ENCODE measurements at places on chromosomes 16 and 17. TPM values are rescaled to one million over a fixed set of nuclear protein-coding genes. Genes with fewer than 3 reads are reported as not detected.
A peak's percentile ranks its signal among the peaks of the same experiment; 100 is the strongest.

Gene TAT
- total RNA-seq, result not detected

Gene DNAH2
- 8.0 TPM for total RNA-seq

Gene CA5A
- not detected for total RNA-seq

Gene DYNC1LI2
- 244 TPM for total RNA-seq

Gene HES7
- not detected for total RNA-seq

Gene SDR42E2
- total RNA-seq, result not detected

GRCh38 chr17:42675965-42676423 is 800 bp downstream of the PLEKHH3 start:
- H3K27me3 ChIP-seq, result no peaks in the 10 kb centered on the region
- peaks cover 26% of the 10 kb centered on the region for H3K36me3 ChIP-seq
- H3K4me1 ChIP-seq, result peaks cover 54% of the 10 kb centered on the region
- peak; percentile 82 for DNase-seq

GRCh38 chr17:48223945-48224344 is 116.4 kb downstream of the SNX11 start:
- no peak overlapping the region for H3K4me3 ChIP-seq
- no peak overlapping the region for H3K27ac ChIP-seq
- H3K4me1 ChIP-seq, result no peaks in the 10 kb centered on the region
- H3K27me3 ChIP-seq, result no peaks in the 10 kb centered on the region
- DNase-seq, result no peak

DNA sequence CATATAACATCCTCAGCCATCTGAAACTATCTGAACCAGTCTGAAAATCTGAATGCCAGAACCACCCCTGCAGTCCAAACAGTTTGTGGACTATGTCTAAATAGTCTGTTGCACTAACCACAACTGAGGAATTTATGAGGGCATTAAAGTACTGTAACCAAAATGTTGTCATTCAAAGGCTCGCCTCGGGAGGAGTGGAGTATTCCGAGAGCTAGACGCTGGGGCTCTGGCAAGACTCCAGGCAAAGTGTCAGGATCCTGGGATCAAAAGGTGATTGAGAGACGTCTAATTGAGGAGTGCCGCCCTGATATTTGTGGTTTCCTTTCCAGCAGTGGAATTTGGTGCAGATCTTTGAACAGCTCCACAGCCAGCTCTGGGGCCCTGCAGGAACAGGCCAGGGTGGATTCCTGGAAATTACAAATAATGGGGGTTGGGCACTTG is 142.9 kb upstream of the MYOCD start:
- DNase-seq, result peak; percentile 67
- no peaks in the 10 kb centered on the region for H3K27me3 ChIP-seq
- no peaks in the 10 kb centered on the region for H3K36me3 ChIP-seq
- peaks cover 8% of the 10 kb centered on the region for H3K4me1 ChIP-seq

DNA sequence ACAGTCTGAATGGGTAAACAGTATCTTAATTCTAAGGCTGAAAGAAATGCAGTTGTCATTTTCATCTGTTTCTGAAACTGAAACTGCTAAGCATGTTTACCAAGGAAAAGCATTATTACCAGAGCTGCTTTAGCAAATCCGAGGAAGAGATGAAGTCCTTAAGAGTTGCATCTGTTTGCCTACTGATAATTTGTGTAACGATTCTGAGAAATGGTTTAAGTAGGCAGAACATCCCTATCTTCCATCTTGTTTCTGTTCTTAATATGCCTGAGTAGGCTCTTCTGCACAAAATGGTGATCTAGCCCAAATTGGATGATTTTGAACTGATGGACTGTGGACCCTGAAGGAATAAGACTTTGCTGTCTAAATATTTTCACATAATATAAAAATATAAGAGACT is 34.9 kb downstream of the NUP93 start:
- H3K27ac ChIP-seq, result no peak overlapping the region
- no peak for DNase-seq
- H3K4me1 ChIP-seq, result peaks cover 8% of the 10 kb centered on the region
- H3K4me3 ChIP-seq, result no peak overlapping the region

- peaks cover 37% of the 10 kb centered on the region for H3K4me1 ChIP-seq
- DNase-seq, result no peak
Observed at GRCh38 chr16:53737552-53737951, 33.6 kb downstream of the FTO start.

DNA sequence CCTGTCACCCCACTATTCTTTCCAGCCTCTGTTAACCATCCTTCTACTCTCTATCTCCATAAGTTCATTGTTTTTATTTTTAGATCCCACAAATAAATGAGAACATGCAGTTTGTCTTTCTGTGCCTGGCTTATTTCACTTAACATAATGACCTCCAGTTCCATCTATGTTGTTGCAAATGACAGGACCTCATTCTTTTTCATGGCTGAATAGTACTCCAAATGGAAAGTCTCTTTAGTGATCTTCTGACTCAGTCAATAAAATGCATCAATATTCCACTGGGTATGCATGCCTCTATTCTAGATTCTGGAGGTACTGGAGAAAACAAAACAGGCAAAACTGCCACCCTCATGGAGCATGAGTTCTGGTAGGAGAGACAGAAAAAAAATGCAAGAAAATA is 459.0 kb downstream of the XYLT1 start:
- DNase-seq, result no peak
- H3K36me3 ChIP-seq, result no peaks in the 10 kb centered on the region
- no peaks in the 10 kb centered on the region for H3K27me3 ChIP-seq
- H3K4me1 ChIP-seq, result no peaks in the 10 kb centered on the region

- DNase-seq, result peak; percentile 65
- no peaks in the 10 kb centered on the region for H3K36me3 ChIP-seq
- H3K4me3 ChIP-seq, result peak overlapping the region; percentile 27
- peak overlapping the region; percentile 91 for H3K27ac ChIP-seq
Observed at GRCh38 chr17:78316867-78317789, 42.7 kb downstream of the SOCS3 start.

DNA sequence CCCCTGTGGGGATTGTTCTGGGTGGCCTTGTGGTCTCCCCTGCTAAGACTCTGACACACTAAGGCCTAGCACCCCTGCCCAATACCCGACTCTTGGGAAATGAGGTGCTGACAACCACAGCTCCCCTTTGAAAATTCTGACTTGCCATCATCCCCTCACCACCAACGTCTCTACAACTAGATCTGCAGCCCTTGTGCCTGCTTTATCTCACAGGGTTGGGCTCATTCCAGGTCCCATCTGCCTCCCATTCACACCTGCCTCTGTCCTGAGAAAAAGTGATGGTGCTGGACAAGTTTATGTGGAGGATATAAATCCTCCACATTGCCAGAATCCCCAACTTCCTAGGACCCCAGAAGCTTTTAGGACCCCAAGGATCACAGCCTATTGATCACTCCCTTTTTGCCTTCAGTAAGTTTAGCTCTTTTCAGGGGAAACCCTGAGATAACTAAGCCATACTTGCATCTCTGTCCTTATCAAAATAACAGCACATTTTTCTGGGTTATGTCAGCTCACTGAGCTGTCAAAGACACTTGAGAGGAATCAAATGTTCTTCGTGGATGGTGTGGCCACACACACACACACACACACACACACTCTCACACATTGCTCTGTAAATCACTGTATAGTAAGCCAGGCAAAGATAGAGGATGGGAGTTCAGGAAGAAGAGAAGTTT is 136.8 kb upstream of the CES5A start:
- H3K27me3 ChIP-seq, result no peaks in the 10 kb centered on the region
- H3K4me3 ChIP-seq, result no peak overlapping the region
- no peaks in the 10 kb centered on the region for H3K36me3 ChIP-seq
- H3K4me1 ChIP-seq, result no peaks in the 10 kb centered on the region

DNA sequence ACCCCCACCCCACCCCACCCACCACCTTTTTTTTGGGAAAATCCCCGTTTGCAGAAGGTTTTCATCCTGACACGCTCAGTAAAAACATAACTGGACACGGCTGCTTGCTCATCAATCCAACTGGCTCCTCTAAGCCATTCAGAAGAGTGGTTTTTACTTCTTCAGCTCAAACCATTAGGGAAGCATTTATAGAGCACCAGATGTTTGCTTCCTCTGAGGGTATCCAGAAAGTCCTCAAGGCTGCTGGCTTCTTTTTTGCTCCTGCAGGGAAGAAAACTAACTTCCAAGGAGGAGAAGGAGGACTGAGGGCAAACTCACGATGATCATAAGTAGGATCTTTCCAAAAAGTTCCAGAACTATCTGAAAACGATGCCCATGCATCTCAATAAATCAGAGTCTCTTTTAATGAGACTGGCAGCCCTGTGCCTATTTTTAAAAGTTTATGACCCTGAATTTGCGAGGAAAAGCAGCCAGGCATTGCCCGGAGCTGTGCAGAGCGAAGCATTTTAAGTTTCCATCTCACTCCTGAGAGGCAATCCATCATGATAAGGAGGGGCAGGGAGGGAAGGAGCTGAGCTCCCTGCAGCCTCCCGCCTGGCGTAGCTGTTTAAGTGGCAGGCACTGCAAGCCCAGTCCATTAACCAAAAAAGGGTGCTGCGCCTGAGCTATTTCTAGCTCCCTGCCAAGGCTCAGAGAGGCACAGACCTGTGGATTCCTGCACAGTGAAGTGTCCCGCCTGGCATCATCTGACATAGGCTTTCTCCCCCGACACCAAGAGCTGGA is 146.3 kb upstream of the FOXF1 start:
- H3K4me3 ChIP-seq, result no peak overlapping the region
- no peak for DNase-seq
- H3K36me3 ChIP-seq, result no peaks in the 10 kb centered on the region
- H3K27me3 ChIP-seq, result peaks cover 7% of the 10 kb centered on the region
- no peak overlapping the region for H3K27ac ChIP-seq
- no peaks in the 10 kb centered on the region for H3K4me1 ChIP-seq

DNA sequence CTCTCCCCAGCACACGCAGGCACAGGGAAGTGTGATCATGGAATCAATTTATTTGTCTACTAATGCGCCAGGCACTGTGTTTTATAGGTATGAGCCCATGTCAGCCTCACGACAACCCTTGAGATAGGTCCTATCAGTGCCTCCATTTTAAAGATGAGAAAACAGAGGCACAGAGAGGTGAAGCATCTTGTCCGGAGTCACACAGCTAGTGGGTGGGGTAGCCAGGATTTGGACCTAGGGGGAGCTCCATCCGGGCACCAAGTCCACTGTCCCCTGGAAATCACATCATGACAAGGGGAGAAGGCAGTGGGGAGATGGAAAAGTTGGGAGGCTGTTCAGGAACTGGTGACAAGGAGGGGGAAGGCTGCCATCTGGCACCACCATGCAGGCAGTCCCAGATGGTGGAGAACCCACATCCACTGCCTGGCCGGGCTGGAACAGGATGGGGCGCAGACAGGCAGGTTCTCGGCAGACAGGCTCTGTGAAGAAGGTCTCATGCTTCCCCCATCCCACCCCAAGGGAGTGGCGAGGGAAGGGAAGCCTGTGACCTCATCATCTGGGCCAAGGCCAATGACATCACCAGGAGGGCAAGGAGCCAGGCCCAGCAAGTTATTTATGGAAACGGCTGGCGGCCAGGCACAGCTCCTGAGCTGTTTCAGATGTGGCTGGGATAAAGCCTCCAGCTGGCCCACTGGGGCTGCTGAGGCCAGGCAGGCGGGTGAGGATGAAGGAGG is 126.0 kb upstream of the SDK2 start:
- H3K36me3 ChIP-seq, result no peaks in the 10 kb centered on the region
- no peak overlapping the region for H3K4me3 ChIP-seq
- no peaks in the 10 kb centered on the region for H3K27me3 ChIP-seq
- peak; percentile 81 for DNase-seq

Data from stomach (tissue), 19 donors.